ENCODE measurements at places on chromosomes 12 and 14. TPM values are rescaled to one million over a fixed set of nuclear protein-coding genes. Genes with fewer than 3 reads are reported as not detected.

The CLEC6A gene
- under 0.01 TPM for total RNA-seq

The CD4 gene
- 6.8 TPM for total RNA-seq

The TEP1 gene
- 10.4 TPM for total RNA-seq

The C14orf93 gene
- 9.9 TPM for total RNA-seq

The CEBPE gene
- total RNA-seq, result under 0.01 TPM

The CCDC92 gene
- total RNA-seq, result 2.6 TPM

The CCDC197 gene
- not detected for total RNA-seq

The MYO1A gene
- total RNA-seq, result not detected

The NXPH4 gene
- not detected for total RNA-seq

The SPTB gene
- 312 TPM for total RNA-seq

The SYNDIG1L gene
- under 0.01 TPM for total RNA-seq

The DBX2 gene
- under 0.01 TPM for total RNA-seq

The GPR132 gene
- total RNA-seq, result 1.6 TPM

The NKX2-1 gene
- total RNA-seq, result not detected

Data from skeletal muscle tissue (tissue), 5 donors.